ENCODE measurements at places on chromosomes 7 and 10.
A peak's percentile ranks its signal among the peaks of the same experiment; 100 is the strongest.

DNA sequence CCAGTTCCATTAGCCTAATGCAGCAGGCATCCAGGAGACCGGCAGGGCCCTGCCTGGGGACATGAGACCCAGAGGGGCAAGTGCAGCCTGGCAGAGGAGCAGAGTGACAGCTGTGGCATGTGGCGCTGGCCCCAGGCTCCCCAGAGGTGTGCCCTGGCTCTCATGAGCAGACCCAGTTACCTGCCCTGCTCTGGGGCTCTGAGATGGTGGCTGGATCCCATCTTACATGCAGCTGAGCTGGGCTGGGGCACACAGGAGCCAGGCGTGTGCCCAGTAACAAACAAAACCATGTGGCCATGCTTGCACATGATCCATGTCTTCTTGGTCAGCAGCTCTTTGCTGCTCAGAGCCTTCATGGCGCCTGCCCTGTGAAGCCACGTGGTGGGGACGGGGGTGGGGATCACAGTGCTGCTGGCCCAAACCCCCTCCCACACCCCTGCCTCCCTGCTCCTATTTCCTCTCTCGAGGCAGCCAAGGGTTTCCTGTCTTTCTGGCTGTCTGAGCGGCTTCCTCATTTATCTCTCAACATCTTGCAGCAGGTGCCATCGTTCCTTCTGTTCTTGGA lies 40.3 kb upstream of the GTF2I start:
- DNase-seq, result no peak

DNA sequence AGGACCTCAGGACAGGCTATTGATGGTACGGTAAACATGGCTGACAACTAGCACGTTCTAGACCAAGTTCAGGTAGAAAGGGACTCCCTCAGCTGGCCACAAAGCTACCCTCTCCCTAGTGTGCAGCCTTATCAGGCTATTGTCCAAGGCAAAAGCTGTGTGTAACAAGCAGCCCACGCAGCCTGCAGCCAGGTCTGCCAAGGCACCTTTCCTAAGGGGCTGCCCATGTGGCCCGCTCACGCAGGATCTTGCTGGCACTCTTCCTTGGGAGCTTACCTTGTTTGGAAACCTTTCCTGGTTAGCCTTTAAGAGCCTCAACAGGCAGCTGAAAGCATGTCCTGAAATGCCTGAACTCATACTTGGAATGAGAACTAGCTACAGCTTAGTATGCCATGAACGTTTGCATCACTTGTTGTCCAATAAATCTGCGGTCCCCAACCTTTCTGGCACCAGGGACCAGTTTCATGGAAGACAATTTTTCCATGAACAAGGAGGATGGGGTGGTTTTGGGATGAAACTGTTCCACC lies 51.7 kb downstream of the SYPL1 start:
- DNase-seq, result no peak

DNA sequence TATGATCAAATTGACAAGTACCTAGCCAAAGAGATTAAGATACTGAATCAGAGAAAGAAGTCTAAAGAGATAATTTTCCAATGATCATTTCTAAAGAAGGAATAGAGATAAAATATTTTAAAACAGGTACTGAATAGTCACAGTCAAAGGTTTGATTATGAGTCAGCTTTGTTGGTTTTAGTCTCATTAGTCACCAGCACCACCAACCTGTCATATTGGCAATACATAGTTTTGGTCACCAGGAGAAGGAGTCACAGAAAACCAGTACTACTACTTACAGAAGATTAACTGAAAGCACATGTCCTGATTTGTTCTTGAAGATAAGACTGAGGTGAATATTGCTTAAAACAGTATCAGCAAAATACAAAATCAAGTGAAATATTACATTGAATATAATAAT lies 34.6 kb downstream of the ZEB1 start:
- DNase-seq, result peak; percentile 49

DNA sequence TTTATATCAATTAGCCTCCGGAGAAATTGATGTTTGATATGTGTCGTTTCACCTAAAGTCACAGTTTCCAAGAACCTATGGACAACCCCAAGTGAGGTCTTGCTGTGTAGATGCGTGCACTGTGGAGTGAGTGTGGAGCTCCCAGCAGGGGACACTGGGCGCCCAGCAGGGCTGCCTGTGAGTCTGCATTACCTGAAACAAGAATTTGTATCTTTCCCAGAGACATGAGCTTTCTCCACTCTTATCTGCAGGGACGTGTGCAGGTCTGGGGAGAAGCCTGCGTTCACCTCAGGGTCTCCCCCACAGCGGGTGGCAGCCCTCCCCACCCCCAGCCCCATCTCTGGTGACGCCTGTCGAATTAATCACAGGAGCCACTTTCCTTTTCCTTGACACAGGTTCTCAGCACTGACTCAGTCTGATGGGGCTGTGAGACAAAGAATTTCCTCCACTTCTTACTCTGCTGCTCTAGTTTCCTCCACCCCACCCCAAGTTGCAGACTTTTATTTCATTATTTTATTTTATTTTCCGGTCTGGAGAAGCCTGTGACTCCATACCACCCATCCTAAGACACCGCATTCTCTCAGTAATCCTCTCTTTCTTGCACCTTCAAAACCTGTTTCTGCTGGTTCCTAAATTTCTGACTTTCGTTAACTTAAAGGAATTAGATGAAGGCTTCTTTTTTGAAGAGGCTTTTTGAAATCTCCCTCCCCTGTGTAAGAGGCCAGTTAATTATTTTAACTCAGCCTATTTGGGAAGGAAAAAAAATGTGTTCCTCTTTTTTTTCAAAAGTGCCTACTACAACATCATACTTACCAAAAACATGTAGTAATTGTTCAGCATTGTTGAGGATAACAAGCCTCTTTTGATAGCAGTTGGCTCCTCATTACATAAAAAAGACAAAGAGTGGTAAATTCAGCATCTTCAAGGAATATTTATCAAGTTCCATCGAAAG lies 17.0 kb upstream of the INSIG1 start:
- no peak for DNase-seq

GRCh38 chr7:67414858-67415257 lies 418.2 kb downstream of the TYW1 start:
- no peak for DNase-seq

- peak; percentile 0 for DNase-seq
Observed at GRCh38 chr7:124201768-124202349, 169.0 kb upstream of the TMEM229A start.

DNA sequence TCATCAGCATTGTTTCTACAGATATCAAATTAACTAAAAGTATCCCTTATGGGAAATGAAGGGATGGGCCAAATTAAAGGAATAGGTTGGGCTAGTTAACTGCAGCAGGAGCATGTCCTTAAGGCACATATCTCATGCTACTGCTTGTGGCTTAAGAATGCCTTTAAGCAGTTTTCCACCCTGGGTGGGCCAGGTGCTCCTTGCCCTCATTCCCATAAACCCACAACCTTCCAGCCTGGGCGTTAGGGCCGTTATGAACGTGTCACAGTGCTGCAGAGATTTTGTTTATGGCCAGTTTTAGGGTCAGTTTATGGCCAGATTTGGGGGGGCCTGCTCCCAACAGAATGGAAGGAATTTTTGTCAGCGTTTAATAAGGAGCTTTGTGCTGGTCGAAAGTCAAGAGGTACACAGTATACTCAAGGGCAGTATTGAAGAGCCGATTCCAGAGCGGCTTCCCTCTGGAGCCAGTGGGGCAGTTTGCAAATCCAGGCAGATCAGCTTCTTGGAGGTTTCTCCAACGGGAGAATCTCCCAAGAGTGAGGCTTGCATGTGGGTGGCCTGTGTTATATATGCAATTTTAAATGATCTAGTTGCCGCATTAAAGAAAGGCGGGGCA lies 7.7 kb downstream of the PFKP start:
- DNase-seq, result no peak

DNA sequence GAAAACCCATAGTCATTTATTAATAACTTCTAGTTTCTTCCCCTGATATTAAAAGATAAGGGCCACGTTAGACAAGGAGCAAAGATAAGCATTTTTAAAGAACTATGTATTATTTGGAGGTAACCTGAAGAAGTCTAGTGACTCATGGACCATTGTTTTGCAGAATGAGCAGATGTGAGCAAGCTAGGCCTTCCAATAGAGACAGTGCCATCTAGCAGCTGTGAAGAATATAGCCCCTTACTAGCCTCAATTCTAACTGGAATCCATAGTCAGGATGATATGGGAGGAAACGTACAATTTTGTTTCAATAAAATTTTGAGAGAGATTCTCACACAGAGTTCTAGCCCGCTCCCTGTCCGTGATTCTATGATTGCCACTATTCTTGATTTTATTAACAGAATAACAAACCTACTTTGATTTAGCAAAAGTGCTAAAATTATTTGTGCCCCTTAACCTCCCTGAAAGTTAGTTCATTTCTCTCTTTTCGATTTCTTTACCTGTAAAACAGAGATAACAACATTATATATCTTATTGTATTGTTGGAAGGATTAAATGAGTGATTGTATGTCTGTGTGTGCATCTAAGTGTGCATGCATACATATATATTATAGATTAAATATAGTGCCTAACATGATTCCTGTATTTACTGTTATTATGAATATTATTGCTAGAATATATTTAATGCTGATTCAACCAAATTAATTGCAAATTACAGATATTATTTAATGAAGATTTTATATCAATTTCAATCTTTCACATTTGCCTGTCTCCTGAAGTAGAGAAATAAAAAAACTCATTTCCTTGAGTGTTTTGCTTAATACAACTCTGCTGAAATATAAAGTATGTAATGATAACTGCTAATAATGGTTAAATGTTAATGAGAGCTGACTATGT lies 22.7 kb downstream of the FAM237B start:
- DNase-seq, result peak; percentile 63

GRCh38 chr10:8594711-8595110 lies 540.2 kb downstream of the GATA3 start:
- DNase-seq, result no peak

- no peak for DNase-seq
Observed at GRCh38 chr7:147756300-147756699, 834.3 kb upstream of the C7orf33 start.

- peak; percentile 58 for DNase-seq
Observed at GRCh38 chr10:98293550-98294269, 25.7 kb upstream of the LOXL4 start.

Data from fibroblast of skin of scalp (primary cell).